ENCODE measurements at places on chromosomes 6 and 20.

DNA sequence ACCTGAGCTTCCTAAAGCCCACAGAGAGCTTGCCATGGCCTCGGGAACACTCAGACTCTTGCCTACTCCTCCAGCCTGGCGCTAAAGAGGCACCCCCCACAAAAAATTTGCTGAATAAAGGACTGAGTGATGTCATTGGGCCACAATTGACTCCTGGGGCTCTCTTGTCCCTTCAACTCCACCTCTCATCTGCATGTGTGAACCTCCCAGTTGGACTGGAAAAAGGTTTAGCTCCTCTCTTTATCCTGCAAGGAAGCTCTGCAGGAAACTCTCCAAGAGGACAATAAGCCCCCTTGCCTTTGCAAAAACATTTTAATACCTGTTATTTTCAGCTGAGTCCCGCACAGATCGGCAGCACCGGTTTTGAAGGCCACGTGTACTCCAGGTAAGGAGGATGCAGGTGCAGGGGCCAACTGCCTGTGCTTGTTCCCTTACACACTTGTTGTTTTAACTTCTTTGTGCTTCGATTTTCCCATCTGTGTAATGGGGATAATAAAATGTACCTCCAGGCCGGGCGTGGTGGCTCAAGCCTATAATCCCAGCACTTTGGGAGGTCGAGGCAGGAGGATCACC lies 107.3 kb downstream of the TFAP2C start:
- DNase-seq, result no peak

DNA sequence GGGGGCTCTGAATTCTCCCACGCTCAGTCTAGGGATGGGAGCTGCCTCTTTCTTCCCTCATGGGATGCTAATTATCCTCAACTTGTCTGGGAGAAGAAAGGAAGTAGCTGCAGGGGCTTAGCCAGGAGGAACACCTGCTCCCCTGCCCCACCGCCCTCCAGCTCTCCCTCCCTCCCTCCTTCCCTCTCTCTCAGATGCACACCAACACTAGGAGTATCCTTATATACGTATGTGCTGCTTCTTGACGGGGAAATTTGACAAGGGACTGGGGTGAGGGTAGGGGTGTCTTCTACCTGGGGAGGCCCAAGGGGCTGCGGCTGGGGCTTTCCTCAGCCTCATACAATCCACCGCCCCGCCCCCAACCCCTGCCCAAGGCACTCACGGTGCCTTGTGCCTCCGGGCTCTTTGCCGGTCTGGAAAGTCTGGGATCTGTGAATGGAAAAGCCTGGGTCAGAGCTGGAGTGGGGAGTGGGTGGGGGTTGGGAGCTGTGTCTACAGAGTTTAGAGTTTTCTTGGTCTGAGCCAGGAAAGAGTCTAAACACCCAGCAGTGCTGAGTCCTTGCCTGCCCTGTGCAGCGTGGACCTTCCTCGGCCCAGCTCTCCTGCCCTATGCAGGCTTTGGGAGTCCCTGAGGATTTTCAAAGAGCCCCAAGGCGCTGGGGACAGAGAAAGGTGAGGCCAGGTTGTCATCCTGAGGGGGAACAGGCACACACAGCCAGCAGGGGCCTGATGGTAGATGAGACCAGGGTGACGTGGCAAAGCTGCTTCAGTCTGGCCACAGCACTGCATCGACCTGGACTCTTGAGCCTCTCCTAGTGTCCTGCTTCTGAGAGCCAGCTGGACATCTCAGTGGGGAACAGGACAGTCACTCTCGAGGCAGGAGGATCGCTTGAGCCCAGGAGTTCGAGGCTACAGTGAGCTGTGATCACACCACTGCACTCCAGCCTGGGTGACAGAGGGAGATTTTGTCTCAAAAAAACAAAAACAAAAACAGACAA lies 29.3 kb upstream of the EMILIN3 start:
- DNase-seq, result no peak

DNA sequence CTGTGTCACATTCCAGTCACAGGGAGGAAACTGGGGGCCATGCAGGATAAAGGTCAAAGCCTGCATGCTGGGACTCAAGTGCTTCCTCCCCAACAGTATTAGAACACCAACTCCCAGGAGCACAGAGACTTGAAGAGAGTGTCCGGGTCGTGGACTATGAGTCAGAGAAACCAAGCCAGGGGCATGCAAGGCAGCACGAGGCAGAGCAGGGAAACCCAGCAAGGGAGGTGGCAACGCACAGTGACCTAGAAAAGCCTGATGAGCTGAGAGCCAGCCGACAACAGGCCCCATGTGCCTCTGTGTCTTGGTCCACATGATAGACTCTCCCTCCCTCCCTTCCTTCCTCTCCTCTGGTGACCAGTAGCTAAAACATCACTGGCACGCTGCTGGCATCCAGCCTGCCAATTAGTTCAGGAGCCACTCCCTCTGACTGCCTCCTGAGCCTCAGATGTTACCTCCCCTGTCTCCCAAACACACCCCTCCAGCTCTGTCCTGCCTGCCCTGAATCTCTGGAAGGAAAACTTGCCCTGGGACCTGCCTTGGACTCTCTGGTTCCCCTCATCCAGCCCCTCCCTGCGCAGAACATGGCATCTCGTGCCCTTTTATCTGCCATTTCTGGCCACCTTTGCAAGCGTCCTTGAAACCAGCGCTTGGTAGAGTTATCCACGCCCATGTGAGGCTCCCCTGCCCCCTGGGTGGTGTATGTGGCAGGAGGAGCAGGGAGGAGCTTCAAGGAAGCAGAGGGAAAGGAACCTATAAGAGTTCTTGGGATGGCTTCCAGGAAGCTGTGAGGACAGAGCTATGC lies 16.2 kb upstream of the RNF39 start:
- DNase-seq, result no peak

- no peak for DNase-seq
Observed at GRCh38 chr6:80098392-80098791, 8.1 kb upstream of the BCKDHB start.

- DNase-seq, result no peak
Observed at GRCh38 chr6:162973151-162973872, 245.5 kb downstream of the PACRG start.

- DNase-seq, result no peak
Observed at GRCh38 chr6:155125906-155126305, 130.8 kb downstream of the TIAM2 start.

DNA sequence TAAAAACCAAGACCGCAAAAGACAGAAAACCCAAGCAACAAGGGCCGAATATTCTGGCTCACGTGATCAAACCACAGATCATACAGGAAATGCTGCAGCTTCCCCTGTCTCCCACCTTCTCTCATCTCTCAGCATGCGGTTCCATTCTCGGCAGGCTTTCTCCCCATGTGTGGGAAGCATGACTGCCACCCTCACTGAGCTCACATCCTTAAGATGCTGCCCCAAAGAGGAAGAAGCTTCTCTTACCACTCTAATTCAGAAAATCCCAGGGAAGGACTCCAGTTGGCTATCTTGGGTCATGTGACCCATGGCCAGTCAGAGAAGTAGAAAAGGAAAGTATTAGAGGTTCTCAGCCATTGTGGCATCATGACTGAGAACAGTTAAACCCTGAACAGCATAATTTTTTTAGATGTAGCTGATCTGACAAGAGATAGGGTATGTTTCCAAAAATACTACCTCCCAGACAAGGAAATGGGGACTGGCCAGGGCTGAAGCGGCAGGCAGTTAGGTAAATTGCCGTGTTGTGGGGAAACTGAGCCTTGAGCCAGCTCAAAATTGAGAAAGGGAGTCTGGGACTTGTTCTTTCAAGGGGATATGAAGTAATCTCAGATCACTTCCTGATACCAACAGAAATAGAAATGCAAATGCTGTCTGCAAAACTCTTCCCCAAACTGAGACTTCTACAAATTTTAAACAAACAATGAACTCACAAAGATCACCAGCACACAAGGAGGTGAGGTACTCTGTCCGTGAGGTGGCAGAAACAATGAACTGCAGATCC lies 37.1 kb upstream of the GRM4 start:
- DNase-seq, result no peak

DNA sequence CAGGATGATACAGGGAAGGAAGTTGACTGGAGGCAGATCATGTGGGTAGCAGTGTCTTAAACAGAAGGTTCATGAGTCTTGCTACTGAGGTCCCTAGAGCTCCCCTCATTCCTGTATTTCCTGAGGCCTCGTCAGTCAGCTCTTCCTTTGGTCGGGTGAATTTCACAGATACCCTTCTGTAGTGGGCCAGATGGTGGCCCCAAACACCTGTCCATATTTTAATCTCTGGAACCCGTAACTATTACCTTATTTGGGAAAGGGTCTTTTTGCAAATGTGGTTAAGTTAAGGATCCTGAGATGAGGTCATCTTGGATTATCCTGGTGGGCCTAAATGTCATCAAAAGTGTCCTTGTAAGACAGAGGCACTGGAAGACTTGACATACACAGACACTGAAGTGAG lies 9.6 kb downstream of the KCNS1 start:
- no peak for DNase-seq

DNA sequence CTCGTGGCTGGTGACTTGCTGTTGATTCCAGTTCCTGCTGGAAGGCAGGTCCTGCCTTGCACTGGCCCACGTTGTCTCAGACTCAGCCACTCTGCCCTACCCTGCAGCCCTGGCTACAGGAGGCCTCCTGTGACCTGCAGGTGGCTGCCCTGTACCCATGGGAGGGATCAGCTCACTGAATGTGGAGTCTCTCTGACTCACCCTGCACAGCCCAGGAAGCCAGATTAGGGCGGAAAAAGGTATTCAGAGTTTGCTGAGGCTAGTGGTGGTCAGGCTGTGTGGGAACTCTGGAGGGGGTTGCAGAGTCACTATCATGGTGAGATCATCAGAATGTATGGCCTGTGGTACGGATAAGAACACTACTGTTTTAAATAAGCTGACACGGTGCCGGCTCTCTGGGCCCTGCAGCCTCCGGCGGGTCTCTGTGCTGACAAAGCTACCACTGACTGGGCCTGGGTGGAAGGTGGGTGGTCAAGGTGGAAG lies 24.7 kb upstream of the PYGB start:
- DNase-seq, result no peak

- DNase-seq, result no peak
Observed at GRCh38 chr6:167937948-167938911, 59.2 kb upstream of the KIF25 start.

- no peak for DNase-seq
Observed at GRCh38 chr6:128437685-128438084, 82.7 kb downstream of the PTPRK start.

GRCh38 chr20:37407019-37407566 lies 61.2 kb downstream of the SRC start:
- DNase-seq, result no peak

- DNase-seq, result no peak
Observed at GRCh38 chr6:144268794-144269349, 16.3 kb upstream of the UTRN start.

Data from NCI-H345 (cell line).